Hepatocyte (in vitro differentiated cells): ENCODE measurements at places on chromosomes 13 and 19. TPM values are rescaled to one million over a fixed set of nuclear protein-coding genes. Genes with fewer than 3 reads are reported as not detected.

DNA sequence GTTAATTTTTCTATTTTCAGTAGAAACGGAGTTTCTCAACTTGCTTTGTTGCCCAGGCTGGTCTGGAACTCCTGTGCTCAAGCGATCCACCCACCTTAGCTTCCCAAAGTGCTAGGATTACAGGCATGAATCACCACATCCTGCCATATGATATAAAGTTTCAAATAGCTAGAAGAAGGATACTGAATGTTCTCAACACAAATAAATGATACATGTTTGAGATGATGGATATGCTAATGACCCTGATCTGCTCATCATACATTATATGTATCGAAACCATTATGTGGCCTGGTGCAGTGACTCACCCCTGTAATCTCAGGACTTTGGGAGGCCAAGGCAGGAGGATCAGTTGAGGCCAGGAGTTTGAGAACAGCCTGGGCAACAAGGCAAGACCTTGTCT, 11.5 kb downstream of the CIB3 start:
- DNase-seq = no peak

ZNF443 gene
- 6.0 and 7.5 TPM in 2 replicates for total RNA-seq

DNA sequence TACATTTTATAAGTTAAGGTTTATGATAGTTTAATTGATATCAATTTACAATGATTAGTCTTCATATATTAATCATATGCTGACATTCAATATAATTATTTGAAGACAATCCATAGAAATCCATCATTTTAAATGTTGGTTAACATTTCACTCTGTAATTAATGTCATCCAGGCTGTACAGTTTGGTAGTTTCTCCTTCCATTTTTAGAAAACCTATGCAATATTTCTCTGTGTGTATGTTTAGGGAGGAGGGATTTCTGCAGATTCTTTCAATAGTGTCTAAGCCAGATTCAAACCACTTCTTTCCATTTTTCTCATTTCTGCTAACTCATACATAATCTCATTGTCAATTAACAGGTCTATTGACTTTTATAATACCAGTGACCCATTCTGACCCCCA, 1159.0 kb upstream of the ATXN8OS start:
- DNase-seq = no peak

KLK8 gene
- 0.16 and 0.87 TPM in 2 replicates for total RNA-seq

DNA sequence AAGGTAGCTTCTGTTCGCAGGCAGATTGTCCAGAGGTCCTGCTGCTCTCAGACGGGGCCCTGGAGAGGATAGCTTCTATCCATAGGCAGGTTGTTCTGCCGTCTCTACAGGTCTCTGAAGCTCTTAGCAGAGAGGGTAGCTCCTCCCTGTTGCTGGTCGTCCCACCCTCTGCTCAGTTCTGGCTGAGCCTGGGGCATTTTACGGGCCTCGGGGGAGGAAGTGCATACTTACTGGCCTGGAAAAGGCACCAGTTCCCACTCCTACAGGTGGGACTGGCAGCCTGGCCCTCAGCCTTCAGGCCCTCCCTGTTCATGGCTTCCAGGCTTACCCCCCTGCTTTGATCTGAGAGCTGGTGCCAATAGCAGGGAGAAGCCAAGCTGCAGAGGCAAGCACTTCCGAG, 42.3 kb downstream of the USPL1 start:
- DNase-seq = peak; percentile 24

TMEM255B gene
- total RNA-seq = 0.10 and 1.5 TPM in 2 replicates
